K562 (cell line): ENCODE measurements at places on chromosomes 4 and X.

DNA sequence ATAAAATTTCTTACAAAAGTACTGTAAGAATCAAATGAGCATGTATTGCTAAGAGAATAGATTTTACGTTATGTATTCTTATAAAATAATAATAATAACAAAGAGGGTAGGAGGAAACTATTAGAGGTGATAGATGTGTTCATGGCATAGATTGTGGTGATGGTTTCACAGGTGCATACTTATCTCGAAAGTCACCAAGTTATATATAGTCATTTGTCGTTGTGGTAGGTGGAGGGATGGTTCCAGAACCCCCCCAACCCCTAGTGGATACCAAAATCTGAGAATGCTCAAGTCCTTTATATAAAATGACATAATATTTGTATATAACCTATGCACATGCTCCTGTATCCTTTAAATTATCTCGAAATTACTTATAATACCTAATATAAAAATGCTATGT lies 36.7 kb upstream of the H2AZ1 start:
- no peak for DNase-seq

GRCh38 chrX:107576841-107577240 lies 51.5 kb upstream of the PRPS1 start:
- no peak for DNase-seq

DNA sequence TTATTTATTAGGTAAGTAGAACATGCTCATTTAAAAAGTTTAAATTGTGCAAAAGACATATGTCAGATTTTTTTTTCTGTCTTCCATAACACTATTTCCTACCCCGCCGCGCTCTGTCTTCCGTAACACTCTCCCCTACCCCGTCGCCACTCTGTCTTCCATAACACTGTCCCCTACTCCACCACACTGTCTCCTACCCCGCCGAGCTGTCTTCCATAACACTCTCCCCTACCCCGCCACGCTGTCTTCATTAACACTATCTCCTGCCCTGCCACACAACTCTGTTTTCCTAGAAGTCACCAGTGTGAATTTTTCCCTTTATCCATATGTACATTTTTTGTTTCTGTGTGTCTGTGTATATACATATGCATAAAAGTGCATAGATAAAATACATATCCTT lies 4.4 kb downstream of the MSMO1 start:
- peak; percentile 13 for DNase-seq

DNA sequence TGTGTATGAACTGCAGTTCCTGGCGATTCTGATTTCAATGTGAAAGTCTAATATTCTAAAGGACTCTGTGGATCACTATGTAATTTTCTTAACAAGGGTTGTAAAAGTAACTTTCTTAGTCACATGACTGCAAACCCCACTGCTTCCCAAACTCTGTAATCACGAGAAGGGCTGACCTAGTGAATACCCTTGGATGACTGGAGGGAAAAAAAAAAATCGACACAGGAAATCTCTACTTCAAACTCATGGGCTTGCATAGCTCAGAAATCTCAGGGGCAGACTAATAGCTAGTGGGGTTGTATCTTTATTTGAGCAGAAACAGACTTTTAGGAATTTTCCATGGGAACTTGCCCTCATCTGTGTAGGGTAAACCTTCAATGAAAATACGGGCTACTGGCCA lies 4.8 kb upstream of the MXRA5 start:
- no peak for DNase-seq
